ENCODE measurements at places on chromosomes 5 and 9. TPM values are rescaled to one million over a fixed set of nuclear protein-coding genes. Genes with fewer than 3 reads are reported as not detected.

HK3 gene
- not detected for total RNA-seq

MCC gene
- 0.26 TPM for total RNA-seq

OLFML2A gene
- total RNA-seq = 25.3 TPM

COL15A1 gene
- 0.34 TPM for total RNA-seq

IL9 gene
- not detected for total RNA-seq

TMED9 gene
- 275 TPM for total RNA-seq

SLC34A1 gene
- not detected for total RNA-seq

C5orf52 gene
- not detected for total RNA-seq

CCL19 gene
- not detected for total RNA-seq

TGFBI gene
- total RNA-seq = 1,765 TPM

MCIDAS gene
- 1.7 TPM for total RNA-seq

PCDHGA9 gene
- total RNA-seq = 0.04 TPM

IL13 gene
- not detected for total RNA-seq

ASPN gene
- not detected for total RNA-seq

BHMT2 gene
- not detected for total RNA-seq

TMC1 gene
- 0.05 TPM for total RNA-seq

PCDHA1 gene
- 0.10 TPM for total RNA-seq

PCDHGB7 gene
- total RNA-seq = 0.07 TPM

LMNB1 gene
- 58.3 TPM for total RNA-seq

STK32A gene
- 0.33 TPM for total RNA-seq
